Aorta (tissue), 5 donors: ENCODE measurements at places on chromosomes 16 and 17. TPM values are rescaled to one million over a fixed set of nuclear protein-coding genes. Genes with fewer than 3 reads are reported as not detected.

Gene SOX15
- total RNA-seq, result 2.4 TPM

Gene STRADA
- total RNA-seq, result 63.8 TPM

Gene NPIPB12
- 79.9 TPM for total RNA-seq

Gene KRTAP1-1
- not detected for total RNA-seq

Gene CRHR1
- total RNA-seq, result not detected

Gene SCARF1
- 31.6 TPM for total RNA-seq

- DNase-seq, result no peak
Observed at GRCh38 chr17:45747911-45748310, 36.2 kb upstream of the CRHR1 start.

DNA sequence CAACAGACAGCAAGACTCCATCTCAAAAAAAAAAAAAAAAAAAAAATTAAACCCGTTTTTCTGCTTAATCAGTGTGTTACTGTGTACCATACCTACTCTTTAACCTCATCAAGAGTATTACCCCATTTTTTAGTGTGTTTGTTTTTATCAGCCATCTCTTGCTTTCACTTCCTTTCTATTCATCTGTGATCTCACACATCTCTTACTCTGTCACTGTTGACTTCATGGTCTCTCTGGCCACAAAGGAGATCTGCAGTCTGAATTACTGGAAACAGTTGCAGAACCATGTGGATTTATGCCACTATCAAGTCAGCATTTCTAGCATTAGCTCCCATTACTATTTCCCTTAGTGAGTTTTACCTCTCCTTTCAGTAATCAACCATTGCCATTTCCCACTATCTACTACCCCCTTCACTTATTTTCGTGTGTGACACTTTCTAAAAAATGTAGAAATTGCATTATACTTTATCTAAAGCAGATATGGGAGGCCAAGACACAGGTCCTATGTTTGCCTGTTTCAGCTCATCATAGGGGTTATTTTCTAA, 20.1 kb downstream of the NDEL1 start:
- DNase-seq, result no peak

DNA sequence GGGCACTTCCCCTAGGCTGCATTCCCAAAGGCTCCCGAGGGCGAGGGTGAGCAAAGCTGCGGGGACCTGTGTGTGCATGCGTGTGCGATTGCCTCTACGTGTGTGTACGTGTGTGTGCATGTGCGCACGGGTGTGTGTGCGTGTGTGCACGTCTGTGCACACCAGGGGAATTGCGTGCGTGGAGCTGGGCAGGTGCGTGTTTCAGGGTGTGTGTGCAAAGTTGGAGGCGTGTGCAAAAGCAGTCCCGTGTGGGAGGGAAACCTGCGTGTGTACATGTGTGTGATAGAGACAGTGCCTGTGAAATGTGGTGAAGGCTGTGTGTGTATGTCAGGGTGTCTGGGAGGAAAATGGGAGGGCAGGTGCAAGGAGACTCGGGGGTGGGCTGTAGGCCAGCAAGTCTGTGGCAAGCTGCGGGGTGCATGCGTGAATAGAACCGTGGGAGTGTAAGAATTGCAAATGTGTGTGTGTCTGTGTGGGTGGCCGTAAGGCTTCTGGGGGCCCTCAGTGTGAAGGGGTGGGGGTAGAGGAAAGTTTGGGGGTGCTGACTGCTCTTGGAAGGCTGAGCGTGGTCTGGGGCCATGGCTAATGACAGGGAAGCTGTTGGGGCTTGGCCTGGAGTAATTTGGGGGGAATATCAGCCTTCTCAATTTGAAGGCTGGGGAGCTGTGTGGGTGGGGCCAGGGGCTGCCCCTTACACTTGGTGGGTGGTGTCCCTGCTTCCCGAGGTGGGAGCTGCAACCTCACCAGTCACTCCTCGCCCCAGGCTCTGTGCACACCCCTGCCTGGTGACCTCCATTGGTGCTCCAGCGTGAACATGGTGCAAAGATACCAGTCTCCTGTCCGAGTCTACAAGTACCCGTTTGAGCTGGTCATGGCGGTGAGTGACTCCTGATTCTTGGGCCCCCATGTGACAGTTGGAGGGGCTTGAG, 644 bp downstream of the SEC14L5 start:
- DNase-seq, result no peak

DNA sequence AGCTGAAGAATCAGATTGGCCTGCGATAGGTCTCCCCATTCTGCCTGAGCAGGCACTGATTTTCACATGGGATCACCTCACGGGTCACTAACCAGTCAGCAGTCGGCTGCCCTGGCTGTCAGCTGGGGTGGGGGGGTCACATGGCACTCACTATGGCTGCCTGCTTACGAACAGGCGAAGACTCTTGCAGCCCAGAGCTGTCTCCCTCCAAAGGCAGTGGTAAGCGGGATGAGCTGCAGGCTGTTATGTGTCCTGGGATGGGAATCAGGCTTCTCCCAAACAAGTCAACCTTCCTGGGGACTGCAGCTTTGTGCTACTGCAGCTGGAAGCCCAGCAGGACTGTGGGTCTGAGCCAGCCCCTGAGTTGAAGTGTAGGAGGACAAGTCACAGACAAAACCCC, 29.0 kb upstream of the ADORA2B start:
- DNase-seq, result no peak

DNA sequence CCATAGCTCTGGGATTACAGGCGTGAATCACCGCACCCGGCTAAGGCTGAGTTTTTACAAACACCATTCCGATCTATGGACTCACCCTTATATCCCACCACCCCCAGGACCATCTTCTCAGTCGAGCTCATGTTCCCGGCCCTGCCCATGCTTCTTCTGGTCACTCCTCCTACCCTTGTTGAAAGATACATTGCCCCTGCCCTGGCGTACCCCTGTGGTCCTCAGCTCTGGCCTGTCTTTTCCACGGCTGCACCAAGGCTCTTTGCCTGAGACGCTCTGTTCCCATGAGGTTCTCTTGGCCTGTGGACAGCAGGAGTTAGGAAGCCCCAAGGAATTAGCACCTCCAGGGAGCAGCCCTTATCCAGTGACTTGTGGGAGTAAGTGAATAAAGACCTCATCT, 379.4 kb upstream of the TNRC6C start:
- DNase-seq, result peak; percentile 25

DNA sequence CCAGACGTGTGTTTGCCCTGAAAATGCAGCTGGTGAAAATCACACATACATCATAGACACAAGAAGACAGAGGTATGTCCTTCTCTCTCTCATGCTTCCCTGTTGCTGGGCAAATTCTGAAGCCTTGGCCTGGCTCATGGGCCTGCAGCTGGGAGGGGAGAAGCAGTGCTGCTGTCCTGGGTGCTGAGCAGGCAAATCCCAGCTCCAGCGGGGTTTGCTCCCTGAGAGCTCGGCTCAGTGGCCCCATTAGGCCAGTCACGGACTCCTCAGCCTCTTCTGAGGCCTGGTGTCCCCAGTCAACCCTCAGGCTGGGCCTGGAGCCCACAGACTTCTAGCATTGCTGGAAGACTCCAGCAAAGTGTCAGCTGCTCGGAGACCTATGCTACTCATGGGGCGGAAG, 11.7 kb downstream of the RHBDL3 start:
- DNase-seq, result no peak

DNA sequence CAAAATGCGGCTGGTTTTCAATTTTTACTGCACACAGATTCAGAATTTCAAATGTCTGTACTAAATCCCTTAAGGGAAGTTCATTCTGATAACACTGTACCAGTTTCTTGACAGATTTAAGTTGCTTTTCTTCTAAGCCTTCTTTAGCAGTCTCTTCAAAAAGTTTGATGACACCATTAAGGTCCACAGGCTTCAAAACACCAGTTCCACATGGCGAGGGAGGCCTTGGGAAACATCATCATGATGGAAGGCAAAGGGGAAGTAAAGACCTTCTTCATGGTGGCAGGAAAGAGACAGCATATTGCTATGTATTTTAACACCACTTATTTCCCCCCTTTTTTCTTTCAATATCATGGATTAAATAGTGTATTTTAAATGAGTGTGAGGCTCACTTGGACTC, 24.5 kb downstream of the NLRC5 start:
- DNase-seq, result no peak

GRCh38 chr16:71965223-71965622, 35.0 kb downstream of the PKD1L3 start:
- no peak for DNase-seq

GRCh38 chr17:43400943-43401717, 2.3 kb downstream of the ARL4D start:
- DNase-seq, result peak; percentile 82

- DNase-seq, result no peak
Observed at GRCh38 chr17:36945140-36945539, 3.6 kb upstream of the AATF start.

DNA sequence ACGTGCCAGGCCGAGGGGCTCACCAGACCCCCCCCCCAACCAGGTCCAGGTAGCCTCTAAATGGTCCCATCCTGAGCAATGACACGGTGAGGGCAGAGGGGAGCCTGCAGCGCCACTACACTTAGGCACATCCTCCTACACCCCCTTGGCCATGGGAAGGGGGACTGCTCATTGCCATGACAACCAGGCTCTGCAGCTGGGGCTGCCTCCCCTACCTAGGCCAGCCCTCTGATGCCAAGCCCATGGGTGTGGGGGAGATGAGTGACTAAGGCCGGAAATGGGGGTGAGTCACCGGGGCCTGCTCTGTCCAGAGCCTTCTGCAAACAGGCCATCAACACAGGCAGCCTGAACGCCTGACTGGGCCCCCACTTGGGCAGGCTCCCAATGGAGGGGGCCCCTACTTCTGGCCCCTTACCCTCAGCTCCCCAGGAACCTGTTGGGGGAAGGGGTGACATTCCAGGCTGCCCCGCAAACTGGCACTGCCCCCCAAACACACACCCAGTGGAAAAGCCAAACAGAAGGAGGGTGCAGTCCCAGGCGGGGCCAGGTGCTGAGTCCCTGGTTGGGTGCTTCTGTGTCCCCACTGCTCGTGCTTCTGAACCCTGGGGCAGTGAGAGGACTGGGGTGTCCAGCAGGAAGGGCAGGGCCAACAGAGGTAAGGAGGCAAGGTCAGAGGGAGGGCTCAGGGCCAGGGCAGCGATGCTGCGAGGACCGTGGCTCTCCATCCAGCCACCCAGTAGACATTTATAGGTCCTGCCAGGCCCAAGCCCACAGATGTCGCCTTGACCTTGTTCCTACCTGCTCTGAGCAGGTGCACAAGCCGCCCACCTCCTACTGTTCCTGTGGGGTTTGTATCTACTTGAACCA, 8.2 kb downstream of the PLCD3 start:
- DNase-seq, result peak; percentile 93

- no peak for DNase-seq
Observed at GRCh38 chr16:12211870-12212690, 235.5 kb downstream of the SNX29 start.

GRCh38 chr16:71410146-71410545, 31.7 kb downstream of the TLE7 start:
- DNase-seq, result no peak

DNA sequence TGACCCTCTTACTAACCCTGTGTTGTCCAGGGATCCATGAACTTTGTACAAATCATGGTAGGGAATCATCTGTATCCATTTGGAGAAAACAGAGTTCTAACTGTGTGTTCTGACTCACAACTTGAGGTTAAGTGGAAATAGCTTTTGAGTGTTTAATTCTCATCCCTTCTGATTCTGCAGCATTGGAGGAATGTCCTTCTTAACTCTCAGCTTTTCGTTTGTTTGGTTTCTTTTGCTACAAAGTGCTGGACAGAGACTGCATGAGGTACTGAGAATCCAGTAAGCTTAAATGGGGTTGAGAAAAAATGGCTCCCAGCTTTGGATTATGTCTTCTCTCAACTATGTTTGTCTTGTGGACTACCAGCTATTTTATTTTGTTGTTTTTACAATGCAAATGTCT, 352.1 kb upstream of the KIF2B start:
- no peak for DNase-seq

- DNase-seq, result peak; percentile 84
Observed at GRCh38 chr17:1055751-1056645, 59.1 kb downstream of the TIMM22 start.

DNA sequence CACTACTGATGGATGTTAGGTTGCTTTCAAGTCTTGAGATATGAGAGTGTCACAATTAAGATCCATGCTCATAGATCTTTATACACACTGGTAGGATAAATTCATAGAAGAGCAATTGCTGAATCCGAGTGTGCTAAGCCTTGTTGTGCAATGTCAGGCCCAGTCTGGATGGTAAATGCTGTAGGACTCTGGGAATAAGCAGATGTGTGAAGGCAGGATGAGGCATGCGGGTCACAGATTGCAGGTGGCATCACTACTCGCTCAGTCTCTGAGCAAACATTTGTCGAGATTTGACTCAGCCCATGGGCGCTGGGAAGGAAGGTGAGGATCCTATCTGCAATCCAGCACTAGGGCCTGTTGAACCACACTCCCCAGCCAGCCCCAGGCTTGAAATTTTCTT, 40.7 kb downstream of the TMEM186 start:
- no peak for DNase-seq

GRCh38 chr17:36592316-36592715, 637 bp downstream of the DHRS11 start:
- no peak for DNase-seq

DNA sequence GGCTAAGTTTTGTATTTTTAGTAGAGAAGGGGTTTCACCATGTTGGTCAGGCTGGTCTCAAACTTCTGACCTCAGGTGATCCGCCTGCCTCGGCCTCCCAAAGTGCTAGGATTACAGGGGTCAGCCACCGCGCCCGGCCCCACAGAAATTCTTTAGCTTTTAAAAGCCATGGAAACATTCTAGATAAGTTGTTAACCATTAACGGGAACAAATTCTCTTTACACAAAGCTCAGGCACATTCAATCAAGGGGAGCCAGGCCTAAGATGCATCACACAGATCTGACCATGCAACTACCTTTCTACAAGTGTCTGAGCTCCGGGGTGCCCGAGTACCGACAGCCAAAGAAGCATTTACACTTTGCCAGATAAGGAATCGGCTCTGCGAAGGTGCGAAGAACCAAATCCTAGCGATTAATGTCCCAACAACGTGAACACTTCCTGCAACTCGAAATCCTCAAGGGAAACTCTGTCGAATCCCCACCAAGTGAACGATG, 1.0 kb downstream of the EMC8 start:
- no peak for DNase-seq

DNA sequence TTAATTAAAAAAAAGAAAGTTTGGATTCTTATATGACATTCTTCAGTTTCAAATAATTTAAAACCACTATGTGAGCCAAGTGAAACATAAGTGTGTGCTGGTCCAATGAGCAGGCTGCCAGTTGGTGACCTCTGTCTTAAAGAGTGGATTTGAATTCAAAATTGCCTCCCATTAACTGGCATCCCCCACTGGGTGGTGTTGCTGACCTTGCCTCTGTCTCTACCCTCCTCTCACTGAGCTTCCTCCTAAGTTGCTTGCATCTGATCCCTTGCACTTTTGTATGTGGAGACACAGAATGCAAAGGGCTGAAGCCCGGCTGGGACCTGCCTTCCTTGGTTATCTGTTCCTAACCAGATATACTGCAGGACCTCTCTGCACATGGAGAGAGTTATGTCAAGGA, 160.6 kb downstream of the CYLD start:
- DNase-seq, result no peak

GRCh38 chr17:58327363-58328194, 1.0 kb downstream of the TSPOAP1 start:
- DNase-seq, result no peak
